Activated CD4-positive, alpha-beta T cell treated with anti-CD3 and anti-CD28 coated beads, Interleukin-2, amount 50 U/mL, for 24 hours (primary cell): ENCODE measurements at places on chromosomes 2 and 18.
A peak's percentile ranks its signal among the peaks of the same experiment; 100 is the strongest.

DNA sequence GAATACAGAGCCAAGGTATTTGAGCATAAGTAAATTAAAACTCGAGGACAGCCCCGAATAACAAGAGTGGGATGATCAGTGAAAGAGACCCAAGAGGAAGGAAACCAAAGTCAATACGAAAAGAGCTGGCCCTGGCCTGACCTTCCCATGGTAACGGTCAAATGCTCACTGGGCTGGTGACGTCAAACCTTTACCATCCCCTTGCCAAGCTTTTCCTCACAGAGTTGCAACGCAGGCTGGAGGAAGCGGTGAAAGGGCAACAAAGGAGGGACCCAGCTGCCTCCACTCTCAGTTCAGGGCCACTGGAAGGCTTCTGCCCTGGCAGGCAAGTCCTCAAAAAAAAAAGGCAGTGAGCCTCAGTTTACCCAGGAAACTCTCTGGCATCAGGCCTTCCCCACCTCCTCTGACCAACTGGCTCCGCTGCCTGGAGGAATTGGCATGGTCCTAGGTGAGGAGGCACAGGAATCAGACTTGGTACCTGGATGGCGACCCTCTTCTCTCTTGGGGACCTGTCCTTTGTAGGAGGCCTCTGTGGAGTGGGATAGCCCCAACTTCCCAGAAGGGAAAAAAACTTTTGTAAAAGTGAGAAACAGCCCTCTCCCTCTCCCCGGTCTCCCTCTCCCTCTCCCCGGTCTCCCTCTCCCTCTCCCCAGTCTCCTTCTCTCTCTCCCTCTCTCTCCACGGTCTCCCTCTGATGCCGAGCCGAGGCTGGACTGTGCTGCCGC lies 212.4 kb downstream of the ANAPC1 start:
- no peak for DNase-seq

DNA sequence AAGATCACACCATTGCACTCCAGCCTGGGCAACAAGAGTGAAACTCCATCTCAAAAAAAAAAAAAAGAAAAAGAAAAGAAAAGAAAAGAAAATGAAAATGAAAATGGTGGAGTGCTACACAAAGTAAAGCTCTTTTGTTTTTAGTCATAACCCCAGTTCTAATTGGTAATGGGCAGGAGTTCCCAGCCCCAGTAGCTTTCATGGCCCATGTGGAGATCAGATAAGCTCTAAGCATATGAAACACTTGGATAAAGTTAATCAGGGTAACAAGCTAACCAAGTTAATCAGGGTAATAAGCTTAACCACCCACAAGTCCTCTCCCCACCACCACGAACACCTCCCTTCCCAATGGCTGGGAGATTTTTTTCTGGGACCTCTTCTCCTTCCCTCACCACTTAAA lies 240.8 kb downstream of the BCL11A start:
- no peak for DNase-seq

- DNase-seq: no peak
These were observed 98.2 kb downstream of the TPO start for GRCh38 chr2:1511455-1511854.

GRCh38 chr2:197377670-197378069 lies 57.2 kb downstream of the SF3B1 start:
- no peak for DNase-seq

DNA sequence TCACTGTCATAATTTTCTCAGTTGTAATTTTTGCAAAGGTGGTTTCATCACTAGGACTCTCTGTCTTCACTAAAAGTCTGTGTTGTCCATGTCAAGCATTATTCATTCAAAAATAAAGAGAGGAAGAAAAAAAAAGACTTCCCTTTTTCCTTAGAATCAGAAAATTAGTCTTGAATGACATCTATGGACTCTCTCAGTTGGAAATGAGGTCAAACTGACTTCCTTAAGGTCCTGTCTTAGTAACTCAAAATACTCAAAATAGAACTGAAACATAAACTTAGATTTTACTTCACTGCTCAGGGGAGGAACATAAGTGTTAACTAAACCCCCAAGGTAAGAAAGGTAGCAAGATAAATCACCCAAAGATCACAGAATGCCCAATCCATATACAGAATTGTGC lies 2.2 kb upstream of the ZNF407 start:
- DNase-seq: no peak

GRCh38 chr18:9563331-9563730 lies 51.0 kb downstream of the PPP4R1 start:
- no peak for DNase-seq

- DNase-seq: peak; percentile 78
These were observed 20.7 kb upstream of the MREG start for GRCh38 chr2:216034065-216034464.

GRCh38 chr2:217286833-217287232 lies 427.0 kb upstream of the TNP1 start:
- no peak for DNase-seq

- DNase-seq: no peak
These were observed 78.0 kb downstream of the BCL2L11 start for GRCh38 chr2:111198701-111199100.

DNA sequence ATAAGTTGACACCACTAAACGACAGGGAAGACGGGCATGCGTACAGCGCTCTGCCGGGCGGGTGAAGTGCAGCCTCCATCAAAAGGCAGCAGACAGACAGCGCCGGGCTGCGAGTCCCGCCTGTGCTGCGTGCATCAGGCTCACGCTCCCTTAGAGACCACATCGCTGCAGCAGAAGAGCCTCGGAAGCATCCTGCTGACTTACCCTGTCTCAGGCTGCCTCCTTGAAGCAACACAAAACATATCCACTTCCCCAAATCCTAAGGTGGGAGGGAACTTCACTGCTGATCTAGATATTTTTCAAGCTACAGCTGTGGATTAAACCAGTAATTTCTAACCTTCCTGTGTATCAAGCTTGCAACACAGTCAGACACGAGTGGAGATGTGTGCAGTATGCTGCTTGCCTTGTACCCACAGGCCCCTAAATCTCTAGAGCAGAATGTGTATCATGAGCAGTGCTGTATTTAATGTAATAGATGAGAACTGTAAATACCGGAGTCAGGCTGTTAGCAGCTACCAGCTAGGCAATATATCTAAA lies 6.4 kb downstream of the MYT1L start:
- DNase-seq: no peak

- no peak for DNase-seq
These were observed 135.6 kb upstream of the KLHL29 start for GRCh38 chr2:23249348-23249747.

GRCh38 chr2:212157012-212157411 lies 381.6 kb downstream of the ERBB4 start:
- DNase-seq: no peak

GRCh38 chr2:82528288-82528687 lies 1930.8 kb downstream of the SUCLG1 start:
- DNase-seq: no peak

- DNase-seq: no peak
These were observed 116.2 kb downstream of the RIF1 start for GRCh38 chr2:151525821-151526373.

DNA sequence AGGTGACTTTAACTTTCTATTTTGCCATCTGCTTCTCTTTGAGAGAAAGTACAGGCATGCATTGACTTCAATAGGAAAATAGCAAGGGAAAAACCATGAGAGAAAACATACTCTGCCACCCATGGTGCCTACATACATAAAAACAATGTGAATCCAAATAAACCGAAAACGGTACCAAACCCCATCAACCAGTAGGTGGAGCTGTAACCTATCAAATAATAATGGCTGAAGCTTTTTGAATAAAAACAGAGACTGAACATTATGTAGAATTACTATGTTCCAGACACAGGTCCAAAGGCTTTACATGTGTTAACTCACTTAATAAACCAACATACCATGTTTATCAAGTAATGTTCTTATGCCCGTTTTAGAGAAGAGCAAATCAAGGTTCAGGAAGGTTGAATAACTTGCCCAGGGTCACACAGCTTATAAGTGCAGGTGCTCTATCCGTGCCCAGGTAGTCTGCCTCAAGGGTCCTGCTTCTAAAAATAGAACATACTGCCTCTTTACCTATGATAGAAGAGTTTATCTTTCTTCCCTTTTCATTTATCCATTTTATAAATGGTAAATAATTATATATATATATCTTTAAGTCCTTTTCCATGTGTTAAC lies 293.9 kb upstream of the SYT4 start:
- DNase-seq: no peak

GRCh38 chr2:88554189-88554588 lies 73.1 kb downstream of the EIF2AK3 start:
- DNase-seq: no peak

- no peak for DNase-seq
These were observed 581.4 kb upstream of the PIK3C3 start for GRCh38 chr18:41373612-41374011.

GRCh38 chr2:8620611-8621382 lies 61.1 kb upstream of the ID2 start:
- DNase-seq: no peak

DNA sequence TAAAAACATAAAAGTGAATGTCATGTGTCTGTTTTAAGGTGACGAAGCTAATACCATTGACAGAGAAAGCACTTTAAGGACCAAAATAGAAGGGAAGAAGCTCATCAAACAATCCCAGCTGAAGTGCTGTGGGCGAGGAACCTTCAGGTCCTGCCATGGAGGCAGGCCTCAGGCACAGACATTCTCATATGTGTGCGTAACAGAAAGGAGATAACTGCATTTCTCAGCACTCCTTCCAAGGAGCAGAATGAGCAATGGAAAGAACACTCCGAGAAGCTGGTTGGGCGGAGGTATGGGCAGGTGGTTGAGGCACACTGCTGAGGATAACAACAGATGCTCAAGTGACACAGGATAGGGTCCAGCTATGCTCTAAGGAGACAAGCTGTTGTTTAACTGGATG lies 42.4 kb downstream of the PKDCC start:
- DNase-seq: no peak

- DNase-seq: no peak
These were observed 211.8 kb upstream of the ARL4C start for GRCh38 chr2:234708717-234709116.

DNA sequence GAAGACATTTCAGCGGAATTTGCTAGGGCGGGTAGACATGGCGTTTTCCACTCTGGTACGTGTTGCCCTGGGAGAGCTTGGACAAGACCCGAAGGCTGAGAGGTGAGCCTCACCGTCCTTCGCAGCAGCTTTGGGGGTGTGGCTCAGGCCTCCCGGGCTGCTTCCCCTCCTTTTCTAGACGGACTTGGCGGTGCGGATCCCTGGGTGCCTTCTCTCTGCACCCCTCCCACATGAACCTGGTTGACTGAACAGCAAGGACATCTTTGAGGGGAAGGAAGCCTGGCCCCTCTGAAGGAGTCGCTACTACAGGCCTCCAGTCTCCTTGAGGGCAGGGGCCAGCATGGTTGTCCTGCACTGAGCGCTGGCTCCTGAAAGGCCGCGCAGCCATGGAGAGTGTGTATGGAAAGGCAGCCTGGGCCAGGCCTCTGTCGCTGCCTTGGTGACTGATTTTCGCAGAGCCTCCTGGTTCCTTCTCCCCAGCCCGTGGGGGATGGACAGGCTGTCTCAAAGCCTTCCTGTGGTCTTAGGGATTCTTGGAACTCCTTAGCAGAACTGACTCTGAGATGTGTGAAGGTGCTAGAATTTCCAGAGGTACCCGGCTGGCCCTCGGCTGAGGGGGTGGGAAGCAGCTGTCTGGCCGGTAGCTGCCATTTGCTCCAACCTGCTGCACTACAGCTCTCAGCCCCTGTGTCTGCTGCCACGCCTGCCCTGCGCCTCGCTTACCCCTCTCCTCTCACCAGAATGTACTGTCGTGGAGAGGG lies 9.9 kb downstream of the CNNM4 start:
- DNase-seq: no peak

- no peak for DNase-seq
These were observed 36.6 kb upstream of the IKZF2 start for GRCh38 chr2:213187833-213188532.

- no peak for DNase-seq
These were observed 202.4 kb downstream of the KLHL29 start for GRCh38 chr2:23587341-23587880.

DNA sequence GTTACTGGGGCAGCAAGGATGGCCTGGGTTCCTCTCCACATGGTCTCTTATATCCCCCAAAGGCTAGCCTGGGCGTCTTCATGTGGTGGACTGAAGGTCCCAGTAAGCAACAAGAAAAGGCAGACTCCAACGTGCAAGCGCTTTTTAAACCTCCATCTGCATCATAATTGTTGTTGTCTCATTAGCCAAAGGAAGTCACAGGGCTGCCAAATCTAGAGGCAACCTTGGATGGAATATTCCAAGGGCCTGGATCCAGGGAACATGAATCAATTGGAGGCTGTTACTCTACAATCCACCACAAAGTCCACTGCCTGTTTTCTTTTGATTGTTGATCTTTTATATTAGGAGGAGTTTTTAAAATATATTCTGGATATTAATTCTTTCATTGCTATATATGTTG lies 118.8 kb downstream of the SH3RF3 start:
- DNase-seq: no peak
